ENCODE measurements at places on chromosomes 2 and 18. TPM values are rescaled to one million over a fixed set of nuclear protein-coding genes. Genes with fewer than 3 reads are reported as not detected.

The SKA1 gene
- total RNA-seq, result 22.1 TPM

The RGPD4 gene
- total RNA-seq, result not detected

The TGIF1 gene
- total RNA-seq, result 171 TPM

The NOSTRIN gene
- not detected for total RNA-seq

The ANKRD62 gene
- total RNA-seq, result not detected

The RFX8 gene
- total RNA-seq, result not detected

The KCNG2 gene
- not detected for total RNA-seq

DNA sequence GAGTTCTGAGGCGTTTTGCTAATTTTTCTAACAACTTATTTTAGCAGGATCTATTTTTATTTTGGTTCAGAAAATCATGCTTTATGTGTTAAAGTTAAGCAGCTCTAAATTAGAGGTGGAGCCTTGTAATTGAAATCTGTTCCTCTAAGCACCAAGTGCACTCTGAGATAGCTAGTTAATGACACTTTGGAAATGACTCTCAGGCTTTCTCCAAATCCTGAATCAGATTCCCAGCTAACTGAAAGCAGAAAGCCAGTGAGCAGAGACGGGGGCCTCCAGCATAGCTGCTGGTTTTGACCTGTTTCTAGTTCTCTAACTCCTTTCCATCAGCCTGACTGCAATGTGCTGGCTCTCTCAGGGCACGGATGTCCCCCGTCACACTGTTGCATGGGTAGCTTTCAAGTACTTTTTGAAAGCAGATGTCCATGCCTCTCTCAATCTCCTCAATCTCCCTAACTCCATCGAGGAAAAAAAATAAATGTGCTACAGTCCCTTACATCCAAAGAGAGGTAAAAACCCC lies 326.5 kb downstream of the SATB2 start:
- H3K27me3 ChIP-seq, result no peaks in the 10 kb centered on the region
- H3K27ac ChIP-seq, result no peak overlapping the region
- DNase-seq, result no peak
- no peaks in the 10 kb centered on the region for H3K4me1 ChIP-seq
- H3K4me3 ChIP-seq, result no peak overlapping the region
- no peaks in the 10 kb centered on the region for H3K36me3 ChIP-seq

- H3K4me3 ChIP-seq, result no peak overlapping the region
- H3K27me3 ChIP-seq, result no peaks in the 10 kb centered on the region
- DNase-seq, result no peak
- H3K36me3 ChIP-seq, result no peaks in the 10 kb centered on the region
- no peak overlapping the region for H3K27ac ChIP-seq
- H3K4me1 ChIP-seq, result no peaks in the 10 kb centered on the region
Observed at GRCh38 chr2:161708350-161708975, 84.2 kb downstream of the SLC4A10 start.

DNA sequence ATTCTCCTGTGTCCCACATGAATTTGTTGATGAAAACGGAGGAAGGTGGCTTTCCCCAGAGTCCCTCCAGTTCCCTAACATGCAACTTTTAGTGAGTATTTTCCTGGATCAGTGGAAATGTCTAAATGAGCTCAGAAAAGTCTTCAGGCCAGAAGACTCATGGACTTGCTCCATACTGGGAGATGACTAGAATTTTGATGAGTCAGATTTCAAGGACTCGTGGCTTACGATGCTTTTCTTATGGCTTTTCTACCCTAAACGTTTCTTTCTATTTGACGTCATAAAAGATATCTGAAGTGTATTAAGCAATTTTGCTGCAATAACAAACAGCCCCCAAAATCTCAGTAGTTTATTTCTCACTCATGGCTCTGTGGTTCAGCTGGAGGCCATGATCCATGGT lies 397.6 kb downstream of the FBXO15 start:
- H3K27me3 ChIP-seq, result peaks cover 4% of the 10 kb centered on the region
- no peaks in the 10 kb centered on the region for H3K4me1 ChIP-seq
- no peak for DNase-seq
- H3K27ac ChIP-seq, result no peak overlapping the region
- H3K36me3 ChIP-seq, result no peaks in the 10 kb centered on the region

DNA sequence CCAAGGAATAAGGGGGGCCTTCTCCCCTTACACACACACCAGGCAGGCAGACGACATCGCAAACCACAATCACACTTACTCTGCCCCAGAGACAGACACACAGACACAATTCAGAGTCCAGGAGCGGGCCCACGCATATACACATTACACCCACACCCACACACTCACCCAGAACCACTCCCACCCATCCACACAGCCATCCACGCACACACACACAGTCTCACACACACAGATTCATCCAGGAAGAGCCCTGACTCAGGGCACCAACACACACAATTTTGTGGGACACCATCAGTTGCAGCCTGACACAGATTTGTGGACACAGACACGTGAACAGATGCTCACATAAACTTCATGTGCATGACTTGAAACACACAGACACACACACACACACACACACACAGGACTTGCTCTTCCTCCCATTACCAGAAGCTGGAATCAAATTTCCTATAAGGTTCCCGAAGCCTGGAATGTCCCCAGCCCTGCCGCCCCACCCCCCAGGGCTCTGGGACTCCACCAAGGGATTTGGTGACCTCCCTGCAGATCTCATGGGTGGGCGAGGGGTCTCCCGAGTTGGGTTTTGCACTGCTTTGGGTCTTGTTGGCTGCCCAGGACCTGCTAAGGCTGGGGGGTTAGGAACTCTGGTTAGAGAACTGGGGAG lies 23.5 kb downstream of the TNS1 start:
- H3K27ac ChIP-seq, result no peak overlapping the region
- no peaks in the 10 kb centered on the region for H3K4me1 ChIP-seq
- H3K27me3 ChIP-seq, result peaks cover 9% of the 10 kb centered on the region
- no peak overlapping the region for H3K4me3 ChIP-seq
- no peak for DNase-seq

DNA sequence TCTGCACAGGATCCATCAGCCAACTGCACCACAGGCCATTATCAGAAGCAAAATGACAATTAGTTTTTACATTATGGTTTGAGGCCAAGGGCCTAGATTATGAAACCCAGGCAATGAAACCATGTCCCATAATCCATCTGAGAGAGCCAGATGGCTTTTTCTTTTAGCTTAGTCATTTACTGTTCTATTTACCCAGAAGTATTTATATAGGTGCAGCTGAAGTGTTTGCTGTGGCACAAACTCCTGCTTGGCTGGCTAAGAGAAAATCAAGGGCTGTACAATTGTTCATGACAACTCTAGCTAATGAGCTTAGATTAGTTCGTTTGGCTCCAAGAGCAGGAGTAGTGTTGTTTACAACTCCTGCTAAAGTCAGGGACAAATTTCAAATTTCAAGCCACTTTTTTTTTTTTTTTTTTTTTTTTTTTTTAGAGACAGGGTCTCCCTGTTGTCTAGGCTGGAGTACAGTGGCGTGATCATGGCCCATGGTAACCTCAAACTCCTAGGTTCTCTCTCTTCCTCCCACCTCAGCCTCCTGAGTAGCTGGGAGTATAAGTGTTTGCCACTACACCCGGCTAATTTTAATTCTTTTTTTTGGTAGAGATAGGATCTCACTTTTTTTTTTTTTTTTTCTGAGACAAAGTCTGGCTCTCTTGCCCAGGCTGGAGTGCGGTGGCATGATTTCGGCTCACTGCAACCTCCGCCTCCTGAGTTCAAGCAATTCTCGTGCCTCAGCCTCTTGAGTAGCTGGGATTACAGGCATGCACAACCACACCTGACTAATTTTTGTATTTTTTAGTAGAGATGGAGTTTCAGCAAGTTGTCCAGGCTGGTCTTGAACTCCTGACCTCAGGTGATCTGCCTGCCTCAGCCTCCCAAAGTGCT lies 18.4 kb upstream of the REV1 start:
- H3K27ac ChIP-seq, result no peak overlapping the region
- no peak overlapping the region for H3K4me3 ChIP-seq
- H3K27me3 ChIP-seq, result 0 out of 2 replicates have a peak, but pooled peaks cover 2% of the 10 kb centered on the region
- no peaks in the 10 kb centered on the region for H3K36me3 ChIP-seq
- no peak for DNase-seq

DNA sequence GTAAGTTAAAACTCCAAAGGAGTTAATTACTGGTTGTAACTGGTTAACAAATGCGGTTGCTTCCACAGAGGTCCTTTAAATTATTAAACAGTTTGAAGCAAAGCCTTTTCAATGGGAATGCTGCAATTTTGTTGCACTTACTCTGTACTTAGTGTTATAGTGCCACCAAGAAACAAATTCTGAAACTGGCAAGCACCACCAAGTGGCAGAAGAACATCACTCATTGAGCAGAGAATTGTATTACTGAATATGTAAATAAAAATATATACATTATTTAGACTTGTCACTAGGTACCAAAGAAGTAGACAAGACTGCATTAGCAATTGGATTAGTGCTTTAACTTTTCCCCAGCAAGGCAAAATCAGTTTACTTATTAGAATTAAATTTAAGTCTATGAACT lies 2.6 kb upstream of the TMEFF2 start:
- peaks cover 22% of the 10 kb centered on the region for H3K27me3 ChIP-seq
- no peaks in the 10 kb centered on the region for H3K36me3 ChIP-seq
- H3K4me1 ChIP-seq, result peaks cover 7% of the 10 kb centered on the region

- no peak for DNase-seq
- 0 out of 2 replicates have a peak, but pooled peaks cover 2% of the 10 kb centered on the region for H3K27me3 ChIP-seq
- H3K4me1 ChIP-seq, result no peaks in the 10 kb centered on the region
Observed at GRCh38 chr2:148853458-148853857, 21.6 kb upstream of the KIF5C start.

GRCh38 chr2:190062601-190063000 lies at the start of gene MSTN:
TSS of gene MSTN (minus strand) at chr2:190062729. CDS start at chr2:190062596, 133 bp downstream.
- no peaks in the 10 kb centered on the region for H3K4me1 ChIP-seq
- DNase-seq, result no peak
- no peak within 1 kb of the TSS for H3K4me3 ChIP-seq
- H3K27me3 ChIP-seq, result no peaks in the 10 kb centered on the region
- H3K36me3 ChIP-seq, result no peaks in the 10 kb centered on the region

DNA sequence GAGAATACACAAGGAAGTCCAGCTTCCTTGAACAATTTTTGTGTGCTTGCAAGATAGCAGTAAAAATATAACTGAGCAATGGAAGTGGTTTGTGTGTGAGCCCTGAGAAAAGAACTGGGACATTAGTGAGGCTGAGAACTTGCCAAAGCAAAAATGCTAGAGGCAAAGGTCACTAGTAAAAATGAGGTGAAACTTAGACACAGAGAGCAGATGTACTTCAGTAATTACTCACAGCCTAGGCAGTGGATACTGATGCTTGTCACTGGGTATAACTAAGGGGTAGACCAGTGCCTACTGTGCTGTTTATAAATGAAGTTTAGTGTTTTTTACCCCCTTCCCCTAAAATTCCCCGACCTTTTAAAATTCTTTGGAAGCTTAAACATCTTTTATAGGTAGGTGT lies 450.1 kb downstream of the LPIN1 start:
- no peaks in the 10 kb centered on the region for H3K4me1 ChIP-seq
- no peak overlapping the region for H3K4me3 ChIP-seq
- no peak for DNase-seq
- no peak overlapping the region for H3K27ac ChIP-seq
- no peaks in the 10 kb centered on the region for H3K27me3 ChIP-seq
- H3K36me3 ChIP-seq, result no peaks in the 10 kb centered on the region

GRCh38 chr2:239143858-239144712 lies 256.7 kb downstream of the HDAC4 start:
- DNase-seq, result peak; percentile 8
- no peaks in the 10 kb centered on the region for H3K36me3 ChIP-seq
- H3K4me3 ChIP-seq, result no peak overlapping the region

DNA sequence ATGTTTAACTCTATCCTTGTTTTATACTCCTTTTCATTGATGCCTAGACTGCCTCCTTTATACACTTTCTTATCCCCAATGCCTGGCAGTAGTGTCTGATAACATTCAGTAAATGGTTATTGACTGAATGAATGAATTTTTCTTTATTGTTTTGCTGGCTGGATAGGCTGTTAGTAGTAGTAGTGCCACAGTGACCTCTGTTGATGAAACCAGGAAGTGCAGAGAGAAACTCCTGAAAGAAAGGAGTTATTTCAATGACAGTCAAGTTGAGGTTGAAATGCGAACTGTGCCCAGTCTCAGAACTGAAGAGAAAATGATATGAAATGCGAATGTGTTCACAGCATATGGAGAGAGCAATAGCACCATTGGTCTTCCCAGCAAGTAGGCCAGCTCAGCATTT lies 26.8 kb upstream of the SLC9A2 start:
- no peaks in the 10 kb centered on the region for H3K4me1 ChIP-seq
- DNase-seq, result no peak
- H3K4me3 ChIP-seq, result no peak overlapping the region
- no peaks in the 10 kb centered on the region for H3K36me3 ChIP-seq
- no peaks in the 10 kb centered on the region for H3K27me3 ChIP-seq

- H3K4me1 ChIP-seq, result peaks cover 6% of the 10 kb centered on the region
- DNase-seq, result no peak
- H3K36me3 ChIP-seq, result no peaks in the 10 kb centered on the region
- no peak overlapping the region for H3K4me3 ChIP-seq
- no peaks in the 10 kb centered on the region for H3K27me3 ChIP-seq
Observed at GRCh38 chr2:241854342-241855244, 4.1 kb downstream of the PDCD1 start.

DNA sequence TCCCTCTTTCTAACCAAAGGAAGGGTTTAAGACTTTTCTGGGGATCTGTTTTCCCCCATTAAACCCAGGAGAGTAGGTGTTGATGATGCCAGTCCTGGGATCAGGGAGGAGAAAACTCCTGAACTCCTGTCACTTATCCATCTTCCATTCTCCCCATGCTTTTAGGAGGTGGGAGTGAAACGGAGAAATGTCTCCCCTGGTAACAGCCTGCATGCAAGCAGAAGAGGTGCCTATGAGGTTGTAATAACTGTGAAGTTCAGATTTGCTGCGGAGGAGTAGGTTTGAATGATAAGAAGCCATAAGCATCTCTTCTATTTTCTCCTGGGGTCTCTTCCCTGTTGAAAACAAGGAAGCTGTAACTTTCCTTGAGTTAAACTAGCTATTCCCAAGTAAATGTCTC lies 150.8 kb downstream of the SLC4A3 start:
- H3K36me3 ChIP-seq, result no peaks in the 10 kb centered on the region
- no peaks in the 10 kb centered on the region for H3K4me1 ChIP-seq
- DNase-seq, result no peak
- no peaks in the 10 kb centered on the region for H3K27me3 ChIP-seq
- H3K4me3 ChIP-seq, result no peak overlapping the region
- no peak overlapping the region for H3K27ac ChIP-seq

DNA sequence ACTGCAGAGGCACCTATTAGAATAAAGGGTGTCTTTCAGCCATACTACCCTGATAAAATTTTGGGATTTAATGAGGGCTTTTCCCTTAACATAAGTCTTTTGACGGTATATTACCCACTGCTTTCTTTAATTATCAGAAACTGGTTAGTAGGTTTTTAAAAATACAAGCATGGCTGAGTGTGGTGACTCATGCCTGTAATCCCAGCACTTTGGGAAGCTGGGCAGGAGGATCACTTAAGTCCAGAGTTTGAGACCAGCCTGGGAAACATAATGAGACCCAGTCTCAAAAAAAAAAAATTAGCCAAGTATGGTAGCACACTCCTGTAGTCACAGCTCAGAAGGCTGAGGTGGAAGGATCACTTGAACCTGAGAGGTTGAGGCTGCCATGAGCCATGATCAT lies 16.1 kb downstream of the CPSF3 start:
- no peak overlapping the region for H3K4me3 ChIP-seq
- no peak for DNase-seq
- no peaks in the 10 kb centered on the region for H3K4me1 ChIP-seq
- peaks cover 20% of the 10 kb centered on the region for H3K36me3 ChIP-seq
- H3K27me3 ChIP-seq, result no peaks in the 10 kb centered on the region
- no peak overlapping the region for H3K27ac ChIP-seq

- H3K36me3 ChIP-seq, result no peaks in the 10 kb centered on the region
- H3K4me3 ChIP-seq, result no peak overlapping the region
- peaks cover 12% of the 10 kb centered on the region for H3K4me1 ChIP-seq
- no peak for DNase-seq
Observed at GRCh38 chr2:119490106-119490505, 34.2 kb downstream of the SCTR start.
